ENCODE measurements at places on chromosomes 6 and 20.
A peak's percentile ranks its signal among the peaks of the same experiment; 100 is the strongest.

GRCh38 chr6:33704215-33705066 is 7.1 kb downstream of the UQCC2 start:
- DNase-seq, result no peak

DNA sequence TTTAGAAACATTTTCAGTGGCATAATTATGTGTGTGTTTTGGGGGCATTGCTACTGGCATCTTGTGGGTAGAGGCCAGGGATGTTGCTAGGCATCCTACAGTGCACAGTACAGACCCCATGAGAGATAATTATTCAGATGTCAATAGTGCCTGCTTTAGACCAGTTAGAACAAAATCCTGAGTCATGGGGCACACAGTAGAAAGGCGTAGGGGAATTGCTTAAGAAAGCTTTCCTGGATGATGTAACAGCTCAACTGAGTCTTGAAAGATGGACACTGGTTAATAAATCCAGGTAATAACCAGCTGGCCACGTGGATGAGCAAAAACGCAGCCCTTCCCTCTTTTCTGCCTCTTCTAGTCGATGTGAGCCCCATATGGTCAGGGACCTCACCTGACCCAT is 51.1 kb downstream of the KCNB1 start:
- no peak for DNase-seq

DNA sequence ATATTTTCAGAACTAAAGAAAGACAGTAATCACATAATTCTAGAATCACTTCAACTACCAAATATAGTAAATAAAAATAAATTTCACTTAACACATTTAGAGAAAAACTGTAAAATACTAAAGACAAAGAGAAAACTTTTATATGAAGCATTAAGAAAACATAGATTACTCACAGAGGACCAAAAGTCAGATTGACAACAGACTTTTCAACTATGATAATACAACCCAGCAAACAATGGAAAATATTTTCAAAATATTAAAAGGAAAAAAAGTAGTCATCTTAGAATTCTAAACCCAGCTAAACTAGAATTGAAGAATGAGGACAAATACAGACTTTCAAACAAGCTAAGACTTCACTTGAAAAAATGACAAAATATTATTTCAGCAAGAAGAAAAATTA is 164.8 kb upstream of the ARID1B start:
- no peak for DNase-seq

GRCh38 chr6:93916716-93917115 is 497.4 kb upstream of the EPHA7 start:
- DNase-seq, result no peak

DNA sequence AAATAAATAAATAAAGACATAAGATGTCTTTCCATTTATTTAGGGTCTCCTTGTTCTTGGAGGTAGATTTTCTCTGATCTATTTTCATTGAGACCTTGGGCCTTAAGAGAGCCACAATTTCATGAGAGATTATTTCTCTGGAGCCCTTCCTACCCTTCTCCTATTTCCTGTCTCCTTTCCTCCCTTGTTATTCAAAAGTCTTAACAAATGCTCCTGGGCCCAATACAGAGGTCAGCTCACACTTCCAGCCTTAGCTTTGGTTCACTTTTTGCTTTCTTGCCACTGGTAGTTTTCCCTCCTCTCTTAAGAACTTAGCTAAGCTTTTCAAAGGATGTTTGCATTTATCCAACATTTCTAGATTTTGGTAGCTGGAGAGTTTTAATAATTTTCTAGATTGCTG is 44.0 kb downstream of the PTPRA start:
- no peak for DNase-seq

DNA sequence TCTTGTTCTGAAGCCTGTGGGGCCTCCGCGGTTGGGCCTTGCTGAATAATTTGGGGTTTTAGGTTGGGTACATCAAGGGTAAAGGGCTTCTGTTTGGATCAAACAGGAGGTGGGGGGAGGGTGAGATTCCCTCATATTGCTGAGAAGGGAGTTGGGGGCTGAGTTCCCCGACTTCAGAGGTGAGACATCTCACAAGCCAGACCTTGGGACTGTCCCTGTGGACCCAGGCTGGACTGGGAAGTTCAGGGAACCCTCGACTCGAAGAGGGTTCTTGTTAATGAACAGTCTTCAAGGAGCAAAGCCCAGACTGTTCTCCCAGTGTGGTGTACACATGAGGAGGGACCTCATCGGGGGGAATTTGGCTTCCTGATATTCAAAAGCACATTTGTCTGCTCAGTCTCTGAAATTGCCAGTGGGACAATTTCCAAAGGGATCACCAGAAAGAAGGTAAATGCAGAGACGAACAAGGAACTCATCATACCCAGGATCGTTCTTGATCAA is 118.5 kb downstream of the SYCP2 start:
- DNase-seq, result no peak

DNA sequence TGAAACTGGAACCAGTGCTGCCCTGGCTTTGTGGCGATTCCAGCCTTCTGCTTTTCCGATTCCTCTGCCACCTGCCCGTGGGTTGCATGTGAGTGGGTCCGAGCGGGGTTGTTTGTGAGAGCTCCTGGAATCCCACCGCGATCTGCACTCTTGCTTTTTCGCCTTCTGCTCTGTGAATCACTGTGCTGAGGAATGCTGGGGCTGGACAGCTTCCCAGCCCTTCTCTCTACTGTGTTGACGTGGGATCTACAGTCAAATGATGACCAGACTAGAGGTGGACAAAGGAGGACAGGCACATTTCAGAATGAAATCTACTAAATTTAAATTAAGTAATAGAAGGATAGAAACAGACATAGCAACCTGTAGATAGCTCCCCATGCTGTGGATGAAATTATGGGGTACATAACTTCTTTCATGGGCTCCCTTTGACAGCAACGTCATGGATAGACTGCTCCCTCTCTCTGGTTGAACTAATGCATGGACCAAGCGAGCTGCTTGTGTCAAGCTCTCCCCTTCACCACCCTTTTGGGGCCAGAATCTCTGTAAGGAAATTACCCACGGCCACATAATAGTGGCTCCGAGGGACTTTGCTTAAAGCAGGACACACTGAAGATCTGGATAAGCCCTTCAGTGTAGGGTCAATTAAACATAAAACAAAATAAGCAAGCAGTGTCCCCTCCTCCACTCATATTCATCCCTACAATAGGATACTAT is 2.0 kb downstream of the FNDC1 start:
- no peak for DNase-seq

DNA sequence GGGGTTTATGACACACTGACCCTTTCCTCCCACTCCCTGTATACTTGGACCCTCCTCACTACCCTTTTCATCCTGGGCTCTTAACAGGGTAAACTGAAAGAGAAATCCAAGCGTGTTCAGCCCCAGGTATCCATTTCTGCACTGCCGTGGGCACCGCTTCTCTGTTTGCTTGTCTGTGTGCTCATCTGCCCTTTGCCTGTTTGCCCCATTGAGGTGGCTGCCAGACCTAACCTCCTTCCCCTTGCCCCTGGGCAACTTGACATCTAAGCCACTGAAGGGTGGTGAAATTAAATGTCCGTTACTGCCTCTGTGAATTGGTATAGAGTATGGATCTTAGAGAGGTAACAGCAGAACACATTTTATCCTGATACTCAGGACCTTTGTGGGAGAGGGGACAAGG is 38.7 kb downstream of the ACSS2 start:
- DNase-seq, result no peak

DNA sequence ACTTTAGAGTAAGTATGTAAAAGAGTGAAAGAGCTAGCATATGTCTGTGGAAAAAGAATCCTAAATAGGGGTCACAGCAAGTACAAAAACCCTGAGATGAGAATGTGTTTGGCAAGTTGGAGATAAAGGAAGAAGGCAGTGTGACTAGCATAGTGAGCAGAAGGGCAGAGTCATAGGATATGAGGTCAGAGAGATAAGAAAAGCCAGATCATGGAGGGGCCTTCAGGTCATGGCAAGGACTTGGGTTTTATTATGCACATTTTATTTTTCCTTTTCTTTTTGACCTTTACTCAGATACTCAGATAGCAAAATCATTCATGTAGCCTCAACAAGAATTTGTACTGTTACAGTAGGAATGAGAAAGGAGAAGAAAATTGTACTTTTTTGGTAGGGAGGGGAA is 138.0 kb downstream of the GJA1 start:
- DNase-seq, result no peak

GRCh38 chr6:107956586-107957307 is 1.3 kb downstream of the SEC63 start:
- DNase-seq, result no peak

- no peak for DNase-seq
These were observed 203.5 kb upstream of the ECI2 start for GRCh38 chr6:4338884-4339283.

- DNase-seq, result no peak
These were observed 51.7 kb downstream of the UQCC1 start for GRCh38 chr20:35360033-35360432.

- DNase-seq, result peak; percentile 69
These were observed 105.8 kb upstream of the TRAF3IP2 start for GRCh38 chr6:111711476-111711875.

GRCh38 chr20:24792641-24793495 is 156.2 kb upstream of the CST7 start:
- no peak for DNase-seq

DNA sequence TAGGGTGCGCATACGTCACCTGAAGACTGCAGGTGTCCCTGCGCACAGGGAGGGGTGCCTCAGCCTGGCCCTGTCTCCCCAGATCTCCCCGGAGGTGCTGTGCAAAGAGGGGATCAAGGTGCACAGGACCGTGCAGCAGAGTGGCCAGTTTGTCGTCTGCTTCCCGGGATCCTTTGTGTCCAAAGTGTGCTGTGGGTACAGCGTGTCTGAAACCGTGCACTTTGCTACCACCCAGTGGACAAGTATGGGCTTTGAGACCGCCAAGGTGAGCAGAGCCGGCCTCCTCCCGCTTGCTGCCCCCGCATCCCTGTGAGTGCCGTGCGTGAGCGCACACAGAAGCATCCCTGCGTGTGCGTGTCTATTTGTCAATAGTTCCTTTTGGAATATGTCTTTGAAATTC is 150.7 kb downstream of the DTNBP1 start:
- DNase-seq, result no peak

DNA sequence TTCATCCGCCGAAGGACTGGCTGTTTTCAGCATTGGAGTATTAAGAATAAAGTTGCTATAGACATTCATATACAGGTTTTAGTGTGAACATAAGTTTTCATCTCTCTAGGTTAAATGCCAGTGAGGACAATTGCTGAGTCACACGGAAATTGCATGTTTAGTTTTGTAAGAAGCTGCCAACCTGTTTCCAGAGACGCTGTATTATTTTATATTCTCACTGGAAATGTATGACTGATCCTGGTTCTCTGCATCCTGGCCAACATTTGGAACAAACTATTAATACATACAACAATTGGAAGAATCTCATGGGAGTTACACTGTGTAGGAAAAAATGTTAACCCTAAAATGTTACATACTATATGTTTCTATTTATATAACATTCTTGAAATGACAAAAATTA is 16.7 kb upstream of the TGM6 start:
- no peak for DNase-seq

DNA sequence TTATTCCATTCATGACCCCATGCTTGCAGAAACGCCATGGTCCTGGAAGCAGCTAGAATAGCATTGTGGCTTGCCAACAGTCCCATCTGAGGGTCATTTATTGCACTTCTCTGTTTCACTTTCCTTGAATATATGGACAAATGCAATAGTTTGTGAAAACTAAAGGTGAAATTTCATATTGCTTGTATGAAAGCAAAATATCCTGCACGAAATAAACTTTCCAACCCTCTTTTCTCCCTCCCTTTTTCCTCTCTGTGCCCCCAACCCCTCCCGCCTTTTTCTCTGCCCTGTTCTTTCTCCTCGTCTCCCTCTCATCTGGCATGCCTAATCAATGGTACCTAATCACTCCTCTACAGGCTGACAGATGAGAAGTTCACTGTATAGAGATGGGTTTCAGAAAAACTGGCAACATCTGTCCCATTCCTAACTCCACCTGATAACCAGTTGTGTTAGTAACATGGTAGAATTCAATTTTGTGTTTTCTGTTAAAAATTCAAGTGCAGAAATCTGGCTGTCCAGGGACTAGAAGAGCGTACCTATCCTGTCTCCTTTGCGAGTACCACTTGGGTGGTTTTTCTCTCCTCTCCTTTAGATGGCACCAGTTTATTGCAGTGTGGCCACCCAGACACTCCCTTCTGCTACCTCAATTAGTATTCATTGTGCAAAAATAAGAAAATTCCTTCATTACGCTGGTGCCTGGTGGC is 198.6 kb downstream of the FOXA2 start:
- no peak for DNase-seq

- DNase-seq, result peak; percentile 41
These were observed 6.2 kb downstream of the COL9A3 start for GRCh38 chr20:62822788-62823651.

- no peak for DNase-seq
These were observed 89.6 kb downstream of the MRAP2 start for GRCh38 chr6:84123186-84123585.

- no peak for DNase-seq
These were observed 26.7 kb downstream of the HCK start for GRCh38 chr20:32078791-32079190.

DNA sequence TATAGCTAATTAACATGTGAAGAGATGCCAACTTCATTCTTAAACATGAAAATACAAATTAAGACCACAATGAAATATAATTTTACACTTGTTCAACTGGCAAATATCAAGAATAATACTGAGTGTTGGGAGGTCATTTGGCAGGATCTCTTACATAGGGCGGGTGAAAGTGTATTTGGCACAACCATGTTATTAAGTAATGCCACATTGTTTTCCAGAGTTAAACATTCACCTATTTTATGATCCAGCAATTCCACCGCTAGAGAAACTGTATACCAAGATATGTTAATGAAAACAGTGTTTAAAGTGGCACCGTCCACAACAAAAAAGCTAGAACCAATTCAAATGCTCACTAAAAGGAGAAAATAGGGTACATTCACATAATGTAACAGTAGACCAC is 14.1 kb downstream of the MOCS1 start:
- no peak for DNase-seq

DNA sequence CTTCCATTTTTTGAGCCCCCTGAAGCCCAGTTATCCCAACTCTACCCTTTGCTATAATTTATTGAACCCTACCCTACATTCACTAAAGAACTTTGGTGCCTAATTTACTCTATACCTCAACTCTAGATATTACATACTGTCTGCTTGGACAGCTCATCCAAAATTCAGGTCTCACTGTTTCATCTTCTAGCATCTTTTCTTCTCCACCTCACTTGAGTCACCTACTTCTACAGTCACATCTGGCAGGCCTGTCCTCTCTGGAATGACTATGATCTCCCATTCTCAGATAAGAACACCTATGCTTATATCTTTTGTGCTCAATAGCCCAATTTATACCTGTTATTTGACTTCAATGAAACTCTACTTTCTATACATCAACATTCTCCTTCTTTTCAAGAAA is 58.0 kb downstream of the SHPRH start:
- no peak for DNase-seq

DNA sequence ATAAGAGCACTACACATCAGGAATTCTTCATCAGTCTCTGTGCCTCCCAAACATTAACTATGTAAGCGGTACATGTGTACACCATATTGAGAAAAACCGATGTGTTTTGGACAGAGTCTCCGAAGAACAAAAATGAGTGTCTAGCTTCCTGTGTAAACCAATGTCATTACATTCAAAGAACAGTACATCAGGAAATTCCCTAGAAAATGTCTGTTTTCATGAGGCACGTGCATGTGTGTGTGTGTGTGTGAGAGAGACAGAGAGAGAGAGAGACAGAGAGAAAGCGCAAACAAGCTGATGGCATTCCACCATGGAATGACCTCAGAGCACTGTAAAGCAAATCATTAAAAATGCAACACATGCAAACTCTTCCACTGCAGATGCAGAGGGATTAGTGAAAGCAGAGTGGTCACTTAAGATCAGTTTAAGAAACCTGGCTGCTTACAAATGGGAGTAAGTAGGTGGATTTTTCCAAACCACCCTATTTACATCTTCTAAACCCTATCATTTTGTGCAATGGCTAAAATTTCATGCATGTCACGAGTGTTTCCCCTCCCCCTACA is 133.9 kb downstream of the HIVEP2 start:
- DNase-seq, result no peak
